B cell (primary cell): ENCODE measurements at places on chromosomes 4 and X. TPM values are rescaled to one million over a fixed set of nuclear protein-coding genes. Genes with fewer than 3 reads are reported as not detected.
A peak's percentile ranks its signal among the peaks of the same experiment; 100 is the strongest.

GRCh38 chrX:109872021-109872732, 130.7 kb upstream of the TMEM164 start:
- DNase-seq = no peak

Gene FABP2
- not detected in 2 replicates for total RNA-seq

DNA sequence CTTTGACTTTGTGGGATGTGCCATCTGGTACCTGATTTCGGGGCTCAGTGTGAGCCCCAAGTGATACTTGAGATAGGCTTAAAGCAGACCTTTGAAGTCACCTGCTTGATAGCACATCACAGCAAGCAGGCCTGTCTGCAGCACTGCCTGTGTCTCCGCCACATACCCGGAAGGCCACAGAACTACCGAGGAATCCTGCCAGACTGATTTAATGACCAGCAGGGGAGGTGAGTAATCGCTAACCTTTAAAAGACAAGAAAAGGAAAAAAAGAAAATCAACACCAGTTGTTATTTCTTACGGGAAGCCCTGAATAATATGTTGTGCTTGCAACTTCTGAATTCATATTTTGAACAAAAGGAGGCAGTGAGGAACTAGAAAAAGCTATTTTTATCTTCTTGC, 6.8 kb downstream of the PTCHD1 start:
- no peak for DNase-seq

Gene ATP2B3
- not detected in 2 replicates for total RNA-seq

GRCh38 chr4:83767067-83767466, 231.2 kb downstream of the GPAT3 start:
- no peak for DNase-seq

DNA sequence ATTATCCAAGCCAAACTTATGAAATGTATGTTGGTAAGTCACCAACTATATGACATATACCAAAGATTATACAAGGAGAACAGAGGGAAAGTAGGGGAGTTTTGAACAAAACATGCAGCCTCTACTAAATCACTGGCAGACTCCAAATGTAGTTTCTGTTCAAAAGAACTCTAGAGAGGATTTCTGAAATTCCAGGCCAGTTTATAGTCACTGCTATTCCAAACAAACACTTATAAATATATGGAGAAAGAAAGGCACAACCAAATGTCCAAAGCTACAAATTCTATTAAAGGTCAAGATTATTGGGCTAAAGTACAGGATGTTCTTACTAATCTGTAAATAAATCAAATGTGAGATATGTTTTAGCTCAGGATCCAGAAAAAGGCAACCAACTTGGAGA, 2.7 kb upstream of the LRCH2 start:
- DNase-seq = no peak

DNA sequence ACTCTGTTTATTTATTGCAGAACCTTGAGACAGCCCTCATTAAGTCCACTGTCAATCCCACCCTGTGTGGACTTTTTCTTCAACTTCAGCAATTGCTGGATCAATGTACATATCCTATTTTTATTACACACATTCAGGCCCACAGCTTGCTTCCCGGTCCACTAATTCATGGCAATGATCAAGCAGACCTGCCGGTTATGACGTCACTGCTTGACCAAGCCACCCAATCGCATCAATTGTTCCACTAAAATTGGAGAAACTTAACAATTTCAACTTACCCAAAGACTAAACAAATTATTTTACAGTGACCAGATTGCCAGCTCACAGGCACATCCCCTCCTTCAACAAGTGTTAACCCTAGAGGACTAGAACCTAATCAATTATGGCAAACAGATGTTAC, 240.4 kb upstream of the MAGEB18 start:
- no peak for DNase-seq

DNA sequence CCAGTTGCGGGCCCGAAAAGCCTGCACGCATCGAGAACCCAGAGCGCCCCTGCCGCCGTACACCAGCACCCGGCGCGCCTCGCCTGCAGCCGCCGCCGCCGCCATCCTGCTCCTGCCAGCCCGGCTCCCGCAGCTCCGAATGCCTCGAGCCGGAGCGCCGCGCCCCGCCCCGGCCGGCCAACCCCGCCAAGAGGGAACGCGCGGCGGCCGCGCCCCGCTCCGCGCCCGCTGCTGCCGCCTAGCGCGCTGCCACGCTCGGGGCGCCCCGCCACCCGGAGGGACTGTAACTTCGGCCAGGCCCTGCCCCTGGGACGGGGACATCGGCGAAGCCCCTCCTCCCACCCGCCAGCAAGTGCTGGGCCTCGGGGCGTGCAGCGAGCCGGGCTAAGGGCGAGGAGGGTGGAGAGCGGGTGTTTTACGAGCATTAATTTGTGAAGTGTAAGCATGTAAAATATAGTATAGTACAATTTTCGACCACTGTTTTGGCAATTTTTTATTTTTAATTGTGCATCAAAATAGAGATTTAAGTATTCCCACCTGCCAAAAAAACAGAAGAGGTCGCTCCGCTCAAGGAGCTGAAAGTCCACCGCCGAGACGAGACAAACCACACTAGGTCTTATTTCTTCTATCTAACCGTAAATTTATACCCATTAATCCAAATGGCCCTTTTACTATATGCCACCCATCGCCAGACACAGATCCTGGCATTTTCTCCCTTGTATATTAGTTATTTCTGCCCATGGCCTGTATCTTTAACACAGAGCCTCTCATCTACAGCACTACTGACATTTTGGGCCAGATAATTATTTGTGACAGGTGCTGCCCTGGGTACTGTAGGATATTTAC, at the start of gene QDPR:
TSS of gene QDPR (minus strand) at position 141 of the 846 bp plus-strand sequence. CDS start at position 105, 36 bp downstream.
- peak; percentile 73 for DNase-seq
